ENCODE measurements at places on chromosomes 5 and 9.

- no peak for DNase-seq
These were observed 6.4 kb downstream of the TOR1B start for GRCh38 chr9:129809346-129809745.

GRCh38 chr9:133187561-133188005, 21.5 kb downstream of the OBP2B start:
- peak; percentile 51 for DNase-seq

GRCh38 chr5:64759960-64760660, 8.4 kb downstream of the SREK1IP1 start:
- no peak for DNase-seq

- DNase-seq, result no peak
These were observed 17.8 kb upstream of the B4GALT1 start for GRCh38 chr9:33184963-33185362.

DNA sequence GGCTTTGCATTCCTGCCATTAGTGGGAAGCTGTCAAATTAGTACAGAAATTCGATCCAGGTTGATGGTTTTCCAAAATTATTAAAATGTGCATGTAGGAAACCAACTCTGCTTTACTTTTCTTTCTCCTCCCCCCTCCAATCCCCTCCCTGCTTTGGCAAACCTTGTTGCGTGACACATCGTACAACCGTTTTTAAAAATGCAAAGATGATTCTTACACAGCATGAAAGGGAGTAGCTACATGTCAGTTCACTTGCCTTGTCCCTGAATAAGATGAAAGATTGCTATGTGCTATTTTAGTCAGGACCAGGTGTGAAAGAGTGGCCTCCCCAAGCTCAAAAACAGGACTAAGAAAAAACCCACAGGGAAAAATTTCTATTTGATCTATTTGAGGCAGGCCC, 11.7 kb downstream of the SNCAIP start:
- DNase-seq, result no peak

- DNase-seq, result no peak
These were observed 56.7 kb downstream of the LHX2 start for GRCh38 chr9:124068251-124068650.

GRCh38 chr5:1702318-1702717, 97.3 kb downstream of the MRPL36 start:
- no peak for DNase-seq

DNA sequence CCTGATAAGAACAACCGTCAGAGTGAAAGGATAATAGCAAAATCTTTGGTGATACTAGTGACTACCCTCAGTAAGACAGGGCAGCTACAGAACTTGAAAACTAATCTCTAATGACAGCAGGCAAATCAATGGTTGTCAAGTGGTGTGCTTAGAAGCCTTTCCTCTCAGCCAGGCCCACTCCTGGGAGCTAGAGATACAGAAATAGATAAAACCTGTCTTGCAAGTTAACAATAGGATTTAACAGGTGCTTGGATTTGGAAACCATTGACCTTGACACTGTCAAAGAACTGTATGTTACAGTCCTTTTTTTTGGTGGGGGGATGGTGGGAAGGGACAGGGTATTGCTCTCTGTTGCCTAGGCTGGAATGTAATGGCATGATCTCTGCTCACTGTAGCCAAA, 118.6 kb downstream of the BASP1 start:
- no peak for DNase-seq

DNA sequence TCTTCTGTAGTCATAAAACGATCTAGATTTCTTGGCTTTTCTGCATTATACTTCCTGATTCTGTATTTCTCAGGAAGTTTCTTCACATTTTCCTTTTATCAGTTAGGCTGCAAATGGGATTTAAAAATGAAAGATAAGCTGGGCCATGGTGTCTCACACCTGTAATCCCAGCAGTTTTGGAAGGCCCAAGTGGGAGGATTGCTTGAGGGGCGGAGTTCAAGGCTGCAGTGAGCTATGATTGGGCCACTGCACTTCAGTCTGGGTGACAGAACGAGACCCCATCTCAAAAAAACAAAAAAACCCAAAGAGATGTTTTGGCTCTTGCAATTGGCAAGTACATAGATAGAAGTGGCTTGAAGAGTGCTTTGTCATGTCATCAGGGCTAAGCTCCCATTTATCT, 26.2 kb upstream of the APC start:
- no peak for DNase-seq

- DNase-seq, result no peak
These were observed 405.6 kb downstream of the GABRG2 start for GRCh38 chr5:162473041-162473714.

DNA sequence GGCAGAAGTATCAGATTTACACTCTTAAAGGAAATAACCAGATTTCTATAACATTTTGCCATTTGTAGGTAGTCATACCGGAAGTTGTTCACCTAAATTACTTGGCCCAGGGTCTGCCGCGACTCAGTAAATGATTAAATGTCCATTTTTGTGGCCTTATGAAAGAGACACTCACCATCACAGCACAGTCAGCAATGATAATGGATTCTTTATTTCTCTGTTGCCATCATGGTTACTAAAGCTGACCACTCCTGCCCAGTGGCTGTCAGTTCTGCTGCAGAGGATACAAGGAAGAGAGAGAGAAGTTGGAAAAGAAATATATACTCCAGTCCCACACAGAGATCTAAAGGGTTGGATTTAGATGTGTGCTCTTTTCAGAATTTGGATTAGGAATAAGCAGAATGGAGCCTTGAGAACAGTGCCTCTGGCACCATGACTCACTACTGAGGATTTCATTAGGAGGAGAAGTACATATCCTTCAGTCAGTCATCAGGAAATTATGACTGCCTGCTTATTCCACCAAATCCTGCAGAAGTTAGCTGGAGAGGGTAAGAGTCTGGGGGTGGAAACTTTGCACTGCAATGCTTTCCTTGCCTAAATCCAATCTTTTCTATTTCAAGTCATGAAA, 72.8 kb upstream of the EFNA5 start:
- DNase-seq, result peak; percentile 74

GRCh38 chr5:16619136-16619535, 2.3 kb upstream of the RETREG1 start:
- DNase-seq, result no peak

DNA sequence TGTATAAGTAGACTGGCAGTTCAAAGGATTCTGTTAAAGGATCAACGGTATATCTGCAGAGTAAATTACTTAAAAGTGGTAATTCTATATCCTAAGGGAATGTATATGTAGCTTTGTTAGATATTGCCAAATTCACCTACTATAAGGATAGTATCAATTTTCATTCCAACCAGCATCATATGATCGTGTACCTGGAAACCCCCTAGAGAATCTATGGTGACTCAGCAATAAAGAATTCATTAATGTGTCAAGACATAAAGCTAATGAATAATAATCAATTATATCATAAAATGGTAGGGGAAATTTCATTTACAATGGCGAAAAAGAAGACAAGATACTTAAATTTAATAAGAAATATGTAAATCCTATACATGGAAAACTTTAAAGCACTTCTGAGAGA, 234.1 kb upstream of the ACTBL2 start:
- DNase-seq, result no peak

GRCh38 chr5:177085985-177086653, 596 bp upstream of the FGFR4 start:
- DNase-seq, result no peak

DNA sequence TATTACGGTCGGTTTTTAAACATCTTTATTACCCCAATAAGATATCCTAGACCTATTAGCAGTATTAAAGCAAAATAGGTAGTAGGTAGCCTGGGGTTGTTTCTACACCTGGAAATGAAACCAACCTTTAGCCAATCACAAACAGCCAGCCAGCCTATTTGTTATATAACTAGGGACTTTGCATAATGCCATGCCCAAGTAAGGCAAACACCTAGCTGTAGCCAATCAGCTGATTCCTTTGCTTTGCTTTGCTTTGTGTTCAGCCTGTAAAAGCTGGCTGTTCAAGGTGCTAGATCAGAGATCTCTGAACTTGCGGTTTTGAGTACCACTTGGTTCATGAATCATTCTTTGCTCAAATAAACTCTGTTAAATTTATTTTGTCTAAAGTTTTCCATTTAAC, 46.5 kb upstream of the SETD9 start:
- DNase-seq, result no peak

DNA sequence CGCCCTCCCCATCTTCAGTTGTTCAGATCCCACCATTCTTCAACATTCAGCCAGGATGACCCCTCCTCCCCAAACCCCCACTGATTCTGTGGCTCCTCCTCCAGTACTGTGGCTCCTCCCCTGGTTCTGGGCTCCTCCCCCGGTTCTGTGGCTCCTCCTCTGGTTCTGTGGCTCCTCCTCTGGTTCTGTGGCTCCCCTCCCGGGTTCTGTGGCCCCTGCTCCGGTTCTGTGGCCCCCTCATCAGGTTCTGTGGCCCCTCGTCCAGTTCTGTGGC, 32.8 kb downstream of the C5orf15 start:
- DNase-seq, result no peak

DNA sequence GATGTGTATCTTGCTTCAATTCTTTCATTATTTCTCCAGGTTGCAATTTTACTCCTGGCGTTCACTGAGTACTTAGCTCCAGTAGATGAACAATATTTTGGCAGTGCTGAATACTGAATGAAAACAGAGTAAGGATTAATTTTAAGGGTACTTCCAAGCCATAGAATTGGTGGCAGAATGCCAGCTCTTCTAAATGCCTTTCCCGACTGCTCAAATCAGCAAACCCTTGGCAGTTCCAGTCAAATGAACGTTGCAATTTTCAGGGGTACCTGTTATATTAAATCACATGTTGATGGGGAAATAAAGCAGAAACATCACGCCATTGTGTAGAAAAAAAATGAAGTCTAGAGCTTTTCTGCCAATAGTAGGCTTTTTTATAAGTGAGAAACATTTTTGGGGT, 282.4 kb upstream of the RPS23 start:
- DNase-seq, result no peak

GRCh38 chr9:134644725-134645606, 3.4 kb downstream of the COL5A1 start:
- DNase-seq, result peak; percentile 100

GRCh38 chr5:90689064-90689463, 130.5 kb downstream of the ADGRV1 start:
- DNase-seq, result no peak

GRCh38 chr9:121709798-121710197, 58.4 kb downstream of the DAB2IP start:
- DNase-seq, result peak; percentile 35

- no peak for DNase-seq
These were observed 27.6 kb downstream of the ATP10B start for GRCh38 chr5:160824301-160825001.

GRCh38 chr5:104751969-104752368, 1189.4 kb upstream of the NUDT12 start:
- no peak for DNase-seq

DNA sequence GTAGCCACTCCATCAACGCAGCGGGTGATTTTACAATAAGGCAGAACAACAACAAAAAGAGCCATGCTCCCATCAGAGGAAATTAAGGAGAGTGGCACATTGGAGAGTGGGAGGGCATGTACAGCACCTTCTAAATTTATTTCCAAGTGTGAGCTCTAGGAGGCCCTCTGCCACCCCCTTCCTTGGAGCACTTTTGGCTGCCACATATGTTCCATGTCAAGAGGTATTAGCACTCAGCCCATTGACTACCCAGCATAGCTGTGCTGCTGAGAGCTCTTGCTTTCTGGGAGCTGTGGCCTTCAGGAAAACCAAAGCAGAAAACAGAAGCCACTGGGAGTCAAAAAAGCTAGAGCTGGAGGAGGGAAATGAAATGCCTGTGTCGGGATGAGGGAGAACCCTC, 200.2 kb upstream of the PANK3 start:
- no peak for DNase-seq
